ENCODE measurements at places on chromosomes 11 and 22.

DNA sequence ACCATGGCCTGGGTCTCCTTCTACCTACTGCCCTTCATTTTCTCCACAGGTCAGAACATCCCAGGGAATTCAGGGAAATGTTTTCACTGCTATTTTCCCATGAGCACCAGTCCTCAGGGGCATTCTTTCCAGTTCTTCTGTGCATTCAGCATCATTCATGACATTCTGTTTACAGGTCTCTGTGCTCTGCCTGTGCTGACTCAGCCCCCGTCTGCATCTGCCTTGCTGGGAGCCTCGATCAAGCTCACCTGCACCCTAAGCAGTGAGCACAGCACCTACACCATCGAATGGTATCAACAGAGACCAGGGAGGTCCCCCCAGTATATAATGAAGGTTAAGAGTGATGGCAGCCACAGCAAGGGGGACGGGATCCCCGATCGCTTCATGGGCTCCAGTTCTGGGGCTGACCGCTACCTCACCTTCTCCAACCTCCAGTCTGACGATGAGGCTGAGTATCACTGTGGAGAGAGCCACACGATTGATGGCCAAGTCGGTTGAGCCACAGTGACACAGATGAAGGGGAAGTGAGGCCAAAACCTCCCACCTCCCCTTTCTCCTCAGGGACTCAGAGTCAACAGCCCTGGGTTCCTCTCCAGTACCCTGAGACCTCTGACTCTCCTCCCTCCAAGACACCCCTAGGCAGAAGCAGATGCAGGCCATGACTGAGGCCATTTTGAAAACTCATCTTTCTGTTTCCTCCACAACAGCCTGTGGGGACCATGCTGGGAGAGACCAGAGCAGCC, 15.9 kb upstream of the IGLL5 start:
- DNase-seq = no peak

DNA sequence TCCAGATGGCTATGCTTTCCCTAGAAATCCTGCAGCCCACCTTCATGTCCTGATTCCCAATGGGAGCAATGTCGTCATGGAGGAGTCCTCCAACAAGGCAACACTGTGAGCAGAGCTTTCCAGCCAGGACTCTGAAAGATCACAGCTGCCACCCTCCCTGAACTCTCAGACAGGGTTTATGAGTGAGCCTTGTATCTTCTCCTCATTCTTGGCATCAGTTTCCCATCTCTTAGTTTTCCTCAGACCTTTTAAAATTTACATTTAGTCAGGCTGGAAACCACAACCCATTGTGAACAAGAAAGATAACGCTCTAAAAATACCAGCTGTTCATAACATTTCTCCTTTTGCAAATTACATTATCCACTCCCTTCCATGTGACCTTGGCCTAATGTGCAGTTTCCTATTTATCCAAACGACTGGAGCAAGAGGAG, 15.6 kb upstream of the LYVE1 start:
- DNase-seq = no peak

GRCh38 chr11:110087812-110088534, 5.2 kb upstream of the ZC3H12C start:
- DNase-seq = no peak

DNA sequence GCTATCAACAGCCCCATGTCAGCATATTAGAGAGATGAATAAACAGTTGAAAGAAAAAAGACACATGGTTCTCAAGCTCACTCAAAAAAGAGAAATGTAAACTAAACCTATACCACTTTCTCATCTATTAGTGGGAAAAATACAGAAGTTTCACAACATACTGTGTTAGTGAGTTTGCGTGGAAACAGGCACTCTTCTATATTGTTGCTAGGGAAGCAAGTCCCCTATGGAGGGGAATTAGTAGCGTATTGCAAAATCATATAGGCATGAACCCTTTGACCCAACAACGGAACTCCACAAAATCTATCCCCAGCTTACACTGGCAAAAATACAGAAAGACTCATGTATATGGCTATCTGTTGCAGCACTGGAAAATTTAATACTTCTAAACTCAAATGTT, 14.2 kb upstream of the RFPL2 start:
- DNase-seq = no peak

DNA sequence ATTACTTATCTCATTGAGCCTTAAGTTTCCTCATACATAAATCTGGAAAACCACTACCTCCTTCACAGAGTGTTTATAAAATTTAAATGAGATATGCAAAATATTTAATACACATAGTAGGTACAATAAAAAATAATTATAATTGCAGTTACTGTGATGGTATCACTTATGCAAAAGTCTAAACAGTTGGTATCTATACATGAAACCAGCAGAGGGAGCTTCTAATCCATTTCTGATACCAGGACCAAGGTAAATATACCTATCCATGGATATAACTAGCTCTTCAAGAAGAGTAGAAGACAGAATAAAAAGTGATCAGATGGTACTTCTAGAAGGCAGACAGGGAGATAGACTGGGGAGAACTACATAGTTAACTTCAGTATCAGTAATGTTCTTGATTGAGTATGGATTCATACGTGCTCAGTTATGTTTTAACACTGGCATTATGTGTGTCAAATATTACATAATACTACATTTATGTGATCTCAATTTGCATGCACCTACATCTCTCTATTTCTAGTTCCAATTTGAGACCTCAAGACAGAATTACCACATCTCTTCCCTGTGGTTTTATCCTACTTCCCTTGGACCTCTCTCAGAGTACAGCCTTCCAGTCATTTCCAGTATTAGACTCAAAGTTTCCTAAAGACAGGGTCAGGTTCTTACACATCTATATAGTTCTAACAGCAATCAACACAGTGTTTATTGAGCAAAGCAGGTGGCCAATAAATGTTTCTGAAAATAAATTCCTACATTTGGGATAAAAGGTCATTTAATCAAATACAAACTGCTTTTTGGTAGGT, 13.7 kb upstream of the TSG101 start:
- DNase-seq = no peak

GRCh38 chr22:32531228-32531627, 56.6 kb downstream of the FBXO7 start:
- no peak for DNase-seq

DNA sequence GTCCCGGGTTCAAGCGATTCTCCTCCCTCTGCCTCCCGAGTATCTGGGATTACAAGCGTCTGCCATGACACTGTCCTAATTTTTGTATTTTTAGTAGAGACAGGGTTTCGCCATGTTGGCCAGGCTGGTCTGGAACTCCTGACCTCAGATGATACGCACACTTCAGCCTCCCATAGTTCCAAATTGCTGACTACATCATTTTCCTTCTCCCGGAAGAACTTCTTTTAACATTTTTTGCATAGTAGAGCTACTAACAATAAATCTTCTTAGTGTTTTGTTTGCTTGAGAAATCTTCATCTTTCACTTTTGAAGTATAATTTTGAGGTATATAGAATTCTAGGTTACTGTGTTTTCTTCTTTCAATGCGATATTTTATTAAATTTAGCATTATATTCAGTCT, 1415.1 kb upstream of the RAG2 start:
- no peak for DNase-seq

- no peak for DNase-seq
Observed at GRCh38 chr22:50367778-50368500, 24.8 kb downstream of the PPP6R2 start.

GRCh38 chr22:43514476-43515157, 102.8 kb downstream of the MPPED1 start:
- no peak for DNase-seq

- DNase-seq = no peak
Observed at GRCh38 chr11:121437686-121438078, 14.4 kb upstream of the SORL1 start.

DNA sequence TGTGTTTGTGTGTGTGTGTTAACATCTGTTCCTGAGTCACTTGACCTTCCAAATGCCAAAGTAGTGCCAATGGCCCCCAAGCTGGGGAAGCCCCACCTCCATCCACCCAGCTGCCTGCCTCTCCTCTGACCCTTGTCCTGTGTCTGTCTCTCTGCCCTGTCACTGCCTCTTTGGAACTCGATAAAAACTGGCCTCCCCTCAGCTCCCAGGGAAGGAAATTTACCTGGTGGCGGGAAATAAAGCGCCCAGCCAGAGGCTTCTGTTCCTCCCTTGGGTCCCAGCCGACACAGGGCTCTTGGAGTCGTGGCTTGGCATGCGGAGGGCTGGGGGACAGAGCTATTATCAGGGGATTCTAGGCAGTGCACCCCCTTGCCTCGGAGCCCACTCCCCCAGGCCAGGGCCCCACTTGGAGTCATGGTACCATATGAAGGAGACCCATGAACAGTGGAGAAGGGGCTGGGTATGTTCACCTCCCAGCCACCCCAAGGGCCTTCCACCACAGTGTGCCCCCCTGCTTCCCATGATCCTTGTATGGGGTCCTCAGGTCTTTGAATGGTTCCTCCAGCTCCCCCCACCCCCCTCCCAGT, 6.2 kb downstream of the KCNC1 start:
- DNase-seq = no peak

GRCh38 chr11:65150509-65151299, 16.4 kb upstream of the SYVN1 start:
- peak; percentile 86 for DNase-seq

DNA sequence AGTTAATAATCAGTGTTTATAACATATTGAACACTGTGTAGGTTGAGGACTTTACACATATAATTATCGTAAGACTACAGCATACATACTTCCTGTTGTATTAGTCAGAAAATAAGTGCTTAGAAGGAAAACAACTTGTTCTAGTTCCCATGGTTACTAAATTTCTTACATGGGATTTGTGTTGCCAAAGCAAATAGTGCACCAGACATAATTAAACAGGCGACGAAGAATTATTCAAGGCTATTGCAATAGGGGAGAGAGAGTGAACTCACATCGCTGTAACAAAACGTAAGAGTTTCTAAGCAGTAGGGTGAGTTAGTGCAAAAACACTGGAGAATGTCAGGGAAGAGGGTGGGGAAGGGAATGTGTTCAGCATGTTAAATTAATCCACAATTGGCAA, 347.8 kb downstream of the CNTN5 start:
- DNase-seq = no peak

- no peak for DNase-seq
Observed at GRCh38 chr11:34791780-34792542, 124.2 kb downstream of the APIP start.

GRCh38 chr22:48147831-48148230, 1385.4 kb downstream of the TBC1D22A start:
- DNase-seq = no peak

DNA sequence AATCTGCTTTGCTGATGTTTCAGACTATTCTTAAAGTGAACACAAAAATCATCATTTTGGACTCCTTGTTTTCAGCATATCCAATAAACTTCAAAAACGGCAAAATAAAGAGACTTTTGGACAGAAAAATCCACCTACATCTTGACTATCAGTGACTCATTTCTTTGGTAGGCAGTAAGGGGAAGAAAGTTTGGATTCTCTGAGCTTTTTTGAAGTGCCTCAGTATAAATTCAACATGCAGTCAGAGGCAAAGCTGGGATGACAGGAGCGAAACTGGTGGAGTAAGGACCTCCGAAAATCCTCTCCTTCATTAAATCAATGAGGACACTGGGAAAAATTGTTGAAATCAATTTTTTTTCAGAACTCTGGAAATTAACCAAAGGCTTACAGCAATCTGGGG, 29.7 kb downstream of the EFCAB6 start:
- no peak for DNase-seq

DNA sequence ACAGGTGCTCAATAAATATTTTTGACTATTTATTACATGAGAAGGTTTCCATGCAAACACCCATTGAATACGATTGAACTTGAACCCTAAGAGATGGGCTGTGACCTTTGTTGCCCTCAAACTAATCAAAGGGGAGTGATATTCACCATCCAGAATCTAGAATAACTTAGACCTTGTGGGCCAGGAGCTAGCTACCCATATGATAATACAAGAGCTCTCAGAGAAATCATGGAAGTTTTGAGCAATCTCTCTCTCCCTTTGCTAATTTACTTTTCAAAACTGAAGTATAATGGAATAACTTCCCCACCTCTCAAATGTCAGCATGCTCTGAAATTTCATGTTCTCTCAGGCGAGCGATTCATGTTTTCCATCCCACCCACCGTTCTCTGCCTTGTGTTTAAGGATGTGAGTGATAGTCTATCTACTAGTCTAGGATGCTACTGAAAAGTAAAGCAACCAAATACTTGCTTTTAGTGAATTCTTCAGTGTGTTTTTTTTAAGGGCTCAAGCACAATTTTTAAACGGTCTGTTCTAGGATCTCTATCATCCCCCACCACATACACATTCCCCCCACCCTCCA, 33.3 kb downstream of the BARX2 start:
- no peak for DNase-seq

- DNase-seq = no peak
Observed at GRCh38 chr11:42772886-42773285, 538.9 kb upstream of the API5 start.

- no peak for DNase-seq
Observed at GRCh38 chr11:107594736-107595135, 3.8 kb downstream of the ELMOD1 start.

DNA sequence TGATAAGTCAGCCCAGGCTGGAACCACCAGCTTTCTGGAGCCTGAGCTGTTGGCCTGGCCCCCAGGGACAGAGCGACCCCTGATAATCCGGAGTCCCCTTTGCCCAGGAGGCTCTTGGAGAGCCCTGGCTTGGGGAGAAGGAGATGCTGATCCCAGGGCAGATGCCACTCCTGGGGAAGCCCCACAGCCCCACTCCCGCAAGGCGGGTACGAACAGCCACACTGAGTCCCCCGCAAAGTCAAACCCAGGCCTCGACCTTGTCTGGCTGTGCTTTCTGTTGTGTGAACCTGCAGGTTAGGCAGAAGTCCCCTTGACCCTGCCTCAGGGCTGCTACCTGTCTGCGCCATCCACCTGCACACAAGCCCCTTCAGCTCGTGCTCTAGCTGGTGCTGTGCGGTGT, 108.0 kb downstream of the KCNQ1OT1 start:
- no peak for DNase-seq

DNA sequence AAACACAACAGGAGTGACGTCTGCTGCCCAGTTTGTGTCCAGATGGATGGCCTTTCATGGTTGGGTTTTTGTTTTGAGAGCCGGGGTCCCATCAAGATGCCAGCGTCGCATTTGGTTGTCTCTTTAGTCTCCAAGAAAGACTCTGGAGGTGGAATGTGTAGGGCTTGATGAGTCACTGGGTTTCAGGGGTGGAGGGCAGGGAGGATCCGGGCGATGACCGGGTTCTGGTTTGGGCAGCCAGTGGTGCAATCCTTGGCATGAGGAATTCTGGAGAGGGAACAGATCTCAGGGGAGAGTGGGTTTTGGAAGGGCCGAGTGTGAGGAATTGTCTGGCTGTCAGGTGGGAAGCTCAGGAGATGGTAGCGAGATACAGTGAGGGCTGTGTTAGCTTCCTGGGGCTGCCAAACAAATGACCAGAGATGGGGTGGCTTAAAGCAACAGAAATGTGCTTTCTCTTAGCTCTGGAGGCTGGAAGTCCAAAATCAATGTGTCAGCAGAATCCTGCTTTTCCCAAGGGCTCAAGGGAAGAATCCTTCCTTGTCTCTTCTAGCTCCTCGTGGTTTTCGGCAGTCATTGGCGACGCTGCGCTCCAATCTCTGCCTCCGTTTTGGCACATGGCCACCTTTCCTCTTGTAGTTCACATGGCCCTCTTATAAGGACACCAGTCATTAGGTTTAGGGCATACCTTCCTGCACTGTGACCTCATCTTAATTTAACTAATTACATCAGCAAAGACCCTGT, 26.4 kb upstream of the PPFIA1 start:
- DNase-seq = no peak

Data from stomach (tissue), 19 donors.